Activated naive CD4-positive, alpha-beta T cell treated with anti-CD3 and anti-CD28 coated beads, Interleukin-2, amount 50 U/mL, for 72 hours (primary cell): ENCODE measurements at places on chromosomes 4 and X.
A peak's percentile ranks its signal among the peaks of the same experiment; 100 is the strongest.

DNA sequence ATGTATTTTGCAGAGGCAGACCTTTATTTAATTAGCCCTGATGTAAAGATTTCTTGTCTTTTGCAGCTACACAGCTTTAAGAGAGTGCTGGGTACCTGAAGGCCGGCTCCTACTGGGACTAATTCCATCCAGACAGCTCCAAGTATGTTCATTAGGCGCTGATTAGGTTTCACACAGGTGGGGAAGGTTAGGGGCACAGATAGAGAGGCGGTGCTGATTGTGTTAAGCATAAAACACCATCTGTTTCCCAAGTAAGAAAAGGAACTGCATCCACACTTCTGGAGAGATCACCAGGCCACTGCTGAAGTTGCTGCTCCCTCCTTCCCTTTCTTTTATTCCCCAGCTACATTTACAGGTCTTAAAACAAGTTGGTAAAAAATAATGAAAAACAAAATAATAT lies 349.5 kb downstream of the ZIC3 start:
- DNase-seq: no peak

DNA sequence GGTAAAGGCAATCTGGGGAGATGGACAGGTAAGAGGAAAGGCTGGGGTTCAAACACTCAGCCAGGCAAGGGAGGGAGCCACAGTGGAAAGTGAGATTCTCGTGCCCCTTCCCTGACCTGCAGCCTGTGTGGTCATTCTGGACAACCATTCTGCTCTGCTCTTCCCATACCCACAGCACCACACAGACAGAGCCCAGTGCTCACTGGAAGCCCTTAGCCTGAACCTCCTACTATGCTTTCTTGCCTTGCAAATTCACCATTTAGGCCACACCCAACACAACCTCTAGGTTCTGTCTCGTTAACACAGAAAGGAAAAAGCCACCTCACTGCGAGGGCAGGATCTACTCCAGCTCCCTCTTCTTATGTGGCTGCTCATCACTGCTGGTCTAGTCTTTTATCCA lies 92.7 kb downstream of the SHISA3 start:
- DNase-seq: no peak

GRCh38 chrX:15737190-15737958 lies 696 bp upstream of the CA5B start:
- no peak for DNase-seq

GRCh38 chrX:16160729-16161128 lies 6.6 kb upstream of the MAGEB17 start:
- no peak for DNase-seq

- DNase-seq: no peak
Measured at GRCh38 chrX:34918856-34919255, 23.7 kb upstream of the FAM47B start.

GRCh38 chrX:40459571-40460158 lies 121.1 kb upstream of the ATP6AP2 start:
- DNase-seq: no peak

- no peak for DNase-seq
Measured at GRCh38 chr4:105327956-105328355, 145.9 kb downstream of the PPA2 start.

DNA sequence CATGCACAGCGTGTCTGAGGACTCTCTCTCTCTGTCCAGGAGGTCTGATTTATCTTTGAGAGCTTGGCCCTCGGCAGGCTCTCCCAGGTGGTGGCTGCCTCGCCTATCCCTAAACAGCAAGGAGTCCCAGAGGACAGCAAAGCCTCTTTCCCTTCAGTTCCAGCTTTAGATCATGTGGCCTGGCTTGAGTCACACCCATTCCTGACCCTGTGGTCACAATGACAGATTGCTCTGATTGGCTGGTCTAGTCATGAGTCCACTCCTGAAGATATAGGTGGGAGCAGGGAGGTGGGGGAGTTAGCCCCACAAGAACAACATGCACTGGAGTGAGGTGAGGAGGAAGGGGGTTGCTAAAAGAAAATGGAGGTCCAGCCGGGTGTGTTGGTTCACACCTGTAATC lies 12.1 kb upstream of the PORCN start:
- DNase-seq: no peak

DNA sequence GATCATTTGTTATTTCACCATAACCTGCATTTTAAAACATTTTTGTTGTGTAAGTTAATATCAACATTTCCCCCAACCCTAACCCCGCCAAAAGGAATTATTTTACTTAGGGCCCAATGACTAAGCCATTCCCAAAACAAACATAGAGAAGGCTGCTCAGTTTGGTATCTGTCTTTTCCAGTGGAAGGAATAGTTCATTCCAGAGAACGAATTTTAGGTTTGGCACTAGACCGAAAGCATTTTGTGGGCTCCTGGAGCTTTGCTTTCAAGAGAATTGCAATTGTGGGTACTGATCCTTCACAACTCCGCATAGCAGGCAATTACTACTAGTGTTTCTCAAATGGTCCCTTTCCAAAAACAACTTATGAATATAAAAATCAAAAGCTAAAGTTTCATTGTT lies 226.7 kb upstream of the MAD2L1 start:
- DNase-seq: no peak

DNA sequence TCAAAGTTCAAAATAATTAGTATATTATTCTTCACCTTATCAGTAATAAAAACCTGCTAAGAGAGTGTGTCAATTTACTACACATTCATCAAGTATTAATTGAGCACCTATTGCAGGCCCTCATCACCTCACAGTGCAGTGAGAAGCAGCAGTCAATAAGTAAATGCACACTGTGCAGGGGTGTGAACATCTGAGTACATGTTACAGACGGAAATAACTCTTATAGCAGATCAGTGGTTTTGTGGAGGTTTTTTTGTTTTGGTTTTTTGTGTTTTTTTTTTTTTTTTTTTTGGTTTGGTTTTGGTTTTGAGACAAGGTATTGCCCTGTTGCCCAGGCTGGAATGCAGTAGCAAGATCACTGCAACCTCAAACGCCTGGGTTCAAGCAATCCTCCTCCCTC lies 20.3 kb downstream of the KLF3 start:
- DNase-seq: no peak

DNA sequence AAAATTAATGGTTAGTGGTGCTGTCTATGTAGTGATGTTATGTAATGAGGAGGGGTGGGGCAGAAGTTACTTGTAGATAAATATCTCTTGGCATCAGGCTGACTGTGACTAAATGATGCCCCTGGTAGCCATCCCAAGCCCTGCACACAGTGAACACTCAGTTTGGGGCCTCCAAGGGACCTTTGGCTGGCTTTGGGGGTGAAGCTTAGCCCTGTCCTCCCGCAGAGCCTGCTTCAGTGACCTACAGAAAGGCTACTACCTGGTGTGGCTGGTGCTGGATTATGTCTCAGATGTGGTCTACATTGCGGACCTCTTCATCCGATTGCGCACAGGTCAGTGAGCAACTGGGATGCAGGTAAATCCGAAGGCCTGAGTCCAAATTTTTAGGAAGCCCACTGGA lies 7.8 kb downstream of the CNGA2 start:
- DNase-seq: no peak

DNA sequence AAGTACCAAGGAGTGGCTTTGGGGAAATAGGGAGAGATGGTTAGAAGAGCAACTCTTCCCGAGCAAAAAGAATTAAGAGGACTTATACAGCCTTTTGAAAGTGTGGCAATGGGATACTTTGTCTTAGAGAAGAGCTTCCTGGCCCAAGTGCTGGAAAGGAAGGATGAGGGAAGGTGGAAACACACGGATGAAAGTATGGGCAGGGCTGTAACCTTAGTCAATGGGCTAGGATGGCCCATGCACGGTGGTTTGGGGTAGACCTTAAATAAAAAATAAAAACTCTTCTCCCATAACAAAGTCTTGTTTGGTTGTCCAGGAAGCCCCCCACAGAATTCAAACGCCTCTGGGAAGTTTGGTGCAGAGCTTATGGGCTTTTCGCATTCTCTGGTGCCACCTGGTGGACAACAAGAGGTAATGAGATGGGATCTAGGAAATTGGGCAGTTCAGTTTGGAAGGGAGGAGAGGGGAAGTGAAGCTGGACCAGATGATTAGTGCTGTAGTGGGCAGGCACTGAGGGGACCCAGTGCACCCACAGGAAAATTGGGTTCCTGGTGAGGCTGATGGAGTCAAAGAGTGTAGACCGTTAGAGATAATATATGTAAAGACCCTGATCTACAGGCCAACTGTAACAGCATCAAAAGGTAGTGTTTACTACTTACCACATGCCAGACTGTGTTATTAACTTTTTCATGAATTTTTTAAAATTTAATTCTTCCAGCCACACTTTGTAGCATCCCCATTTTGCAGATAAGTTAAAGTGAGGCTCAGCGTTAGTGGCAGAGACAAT lies 13.8 kb upstream of the ENOX2 start:
- DNase-seq: peak; percentile 17

DNA sequence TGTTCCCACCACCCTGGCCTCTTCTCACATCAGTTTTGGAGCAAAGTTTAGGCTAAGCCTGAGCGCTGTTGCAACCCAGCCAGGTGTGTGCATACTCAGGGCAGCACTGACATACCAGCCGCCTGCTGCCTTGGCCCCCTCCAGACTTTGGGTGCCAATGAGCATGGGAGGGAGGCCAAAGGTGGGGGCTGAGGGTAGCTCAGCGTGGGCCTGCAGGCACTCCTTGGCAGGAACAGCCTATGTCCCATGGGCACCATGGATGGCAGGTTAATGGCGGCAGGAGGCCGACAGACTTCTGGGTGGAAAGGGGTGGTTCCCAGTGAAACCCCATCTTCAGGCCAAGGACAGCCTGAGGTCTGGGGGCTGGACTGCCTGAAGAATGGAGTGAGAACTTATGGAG lies 462.2 kb downstream of the ADGRL3 start:
- no peak for DNase-seq

GRCh38 chr4:55069248-55069647 lies 56.1 kb downstream of the KDR start:
- DNase-seq: no peak

DNA sequence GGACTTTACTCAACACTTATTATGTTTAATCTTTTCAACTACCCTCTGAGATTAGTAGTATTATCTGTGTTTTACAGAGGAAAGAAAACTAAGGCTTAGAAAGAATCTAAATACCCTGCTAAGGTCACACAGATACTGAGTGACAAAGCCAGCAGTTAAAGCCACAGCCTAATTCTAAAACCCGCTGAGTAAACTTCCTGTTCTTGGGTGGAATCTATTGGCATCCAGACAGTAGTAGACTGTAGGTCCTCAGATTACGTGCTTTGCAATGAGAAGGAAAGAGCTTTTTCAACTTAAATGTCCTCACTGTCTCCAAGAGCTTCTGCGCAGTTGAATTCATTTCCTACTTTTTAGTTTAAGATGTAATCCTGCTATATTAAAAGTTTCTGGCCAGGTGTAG lies 126.0 kb downstream of the TENM3 start:
- no peak for DNase-seq

- DNase-seq: no peak
Measured at GRCh38 chr4:173572493-173573129, 42.6 kb upstream of the HAND2 start.

GRCh38 chr4:148778980-148779675 lies 336.9 kb upstream of the NR3C2 start:
- no peak for DNase-seq

- DNase-seq: no peak
Measured at GRCh38 chr4:61772126-61772525, 572.0 kb downstream of the ADGRL3 start.

DNA sequence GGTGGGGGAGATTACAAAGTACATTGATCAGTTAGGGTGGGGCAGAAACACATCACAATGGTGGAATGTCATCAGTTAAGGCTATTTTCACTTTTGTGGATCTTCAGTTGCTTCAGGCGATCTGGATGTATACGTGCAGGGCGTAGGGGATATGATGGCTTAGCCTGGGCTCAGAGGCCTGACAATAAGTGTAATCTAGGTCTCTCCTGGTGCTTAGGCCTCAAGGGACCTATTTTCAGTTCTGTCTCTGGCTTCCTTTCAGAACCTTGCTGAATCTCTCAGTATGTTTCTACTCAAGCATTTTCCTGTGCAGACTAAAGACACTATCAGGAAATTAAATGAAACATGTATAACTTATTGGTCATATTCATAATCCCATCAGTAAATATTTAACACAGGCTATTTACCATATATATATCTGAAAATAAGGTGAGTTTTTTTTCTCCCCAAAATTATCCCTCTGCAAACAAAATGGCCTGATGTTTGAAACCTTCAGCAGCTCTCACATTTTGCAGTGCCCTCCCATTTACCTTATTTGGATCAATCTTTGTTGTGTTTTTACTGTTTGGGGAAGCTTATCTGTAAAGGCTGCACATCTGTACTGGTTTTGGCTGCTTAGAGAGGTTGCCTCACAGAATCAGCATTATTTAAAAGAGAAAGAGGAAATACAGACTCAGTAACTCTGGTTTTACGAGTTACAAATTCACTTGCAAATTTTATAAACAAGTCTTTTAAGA lies 2.3 kb upstream of the ZCCHC4 start:
- DNase-seq: no peak

DNA sequence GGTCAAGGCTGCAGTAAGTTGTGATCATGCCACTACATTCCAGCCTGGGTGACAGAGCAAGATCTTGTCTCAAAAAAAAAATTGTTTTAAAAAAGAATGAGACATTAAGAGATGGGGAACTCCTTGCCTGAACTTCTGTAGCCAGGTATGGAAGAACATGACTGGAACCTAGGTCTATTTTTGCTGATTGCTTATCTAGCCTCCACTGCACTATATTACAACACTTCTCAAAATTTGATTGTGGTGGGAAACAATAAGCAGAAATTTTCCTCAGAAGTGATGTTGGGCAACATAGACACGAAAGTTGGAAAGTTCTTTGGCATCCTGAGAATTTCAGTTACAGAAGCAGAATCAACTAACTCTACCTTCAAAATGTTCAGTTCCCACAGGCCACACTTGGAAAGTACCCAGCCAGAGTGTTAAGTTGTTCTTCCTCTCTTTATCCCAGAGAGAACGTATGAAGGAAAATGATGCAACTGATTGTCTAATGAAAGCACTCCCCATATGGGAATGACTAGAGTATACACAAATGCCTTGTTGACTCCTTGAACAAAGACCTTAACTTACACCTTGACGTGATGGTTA lies 50.0 kb downstream of the LUZP4 start:
- no peak for DNase-seq

- no peak for DNase-seq
Measured at GRCh38 chr4:17276776-17277175, 235.1 kb downstream of the QDPR start.

GRCh38 chrX:100328351-100328750 lies 81.7 kb downstream of the PCDH19 start:
- no peak for DNase-seq

- DNase-seq: no peak
Measured at GRCh38 chrX:69101683-69102251, 63.5 kb downstream of the PJA1 start.

- DNase-seq: no peak
Measured at GRCh38 chr4:57575426-57575825, 465.2 kb upstream of the IGFBP7 start.

- DNase-seq: peak; percentile 65
Measured at GRCh38 chrX:154411981-154412340, 622 bp downstream of the TAFAZZIN start.

- DNase-seq: no peak
Measured at GRCh38 chr4:73021634-73022033, 47.9 kb downstream of the COX18 start.
